Omental fat pad (tissue), 4 donors: ENCODE measurements at places on chromosomes 5 and 9.

- no peak for DNase-seq
These were observed 143.4 kb downstream of the EPB41L4A start for GRCh38 chr5:112275671-112276070.

- DNase-seq, result no peak
These were observed 72.6 kb downstream of the ENTREP1 start for GRCh38 chr9:69397384-69398214.

DNA sequence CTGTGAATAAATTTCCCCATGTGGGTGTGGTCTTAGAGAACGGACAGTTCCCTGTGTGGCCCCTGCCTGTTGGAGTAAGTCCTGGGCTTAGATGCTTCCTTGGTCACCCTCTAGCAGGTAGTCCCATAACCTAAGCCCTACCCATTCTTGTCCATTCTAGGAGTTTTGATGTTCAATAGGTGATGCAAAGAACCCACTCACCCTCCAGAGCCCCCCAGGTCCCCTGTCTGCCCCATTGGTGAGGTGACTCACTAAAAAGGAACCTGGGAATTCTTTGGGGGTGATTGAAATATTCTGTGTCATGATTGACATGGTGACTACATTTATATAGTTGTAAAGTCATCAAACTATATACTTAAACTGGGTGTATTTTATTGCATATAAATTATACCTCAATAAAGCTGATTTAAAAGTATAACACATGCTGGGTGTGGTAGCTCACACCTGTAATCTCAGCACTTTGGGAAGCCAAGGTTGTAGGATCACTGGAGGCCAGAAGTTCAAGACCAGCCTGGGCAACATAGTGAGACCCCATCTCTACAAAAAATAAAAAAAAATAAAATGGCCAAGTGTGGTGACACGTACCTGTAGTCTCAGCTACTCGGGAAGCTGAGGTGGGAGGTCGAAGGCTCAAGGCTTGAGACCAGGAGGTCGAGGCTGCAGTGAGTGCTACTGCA lies 20.8 kb upstream of the GTF3C5 start:
- no peak for DNase-seq

GRCh38 chr9:3526997-3527940 lies 1.5 kb upstream of the RFX3 start:
- peak; percentile 23 for DNase-seq

DNA sequence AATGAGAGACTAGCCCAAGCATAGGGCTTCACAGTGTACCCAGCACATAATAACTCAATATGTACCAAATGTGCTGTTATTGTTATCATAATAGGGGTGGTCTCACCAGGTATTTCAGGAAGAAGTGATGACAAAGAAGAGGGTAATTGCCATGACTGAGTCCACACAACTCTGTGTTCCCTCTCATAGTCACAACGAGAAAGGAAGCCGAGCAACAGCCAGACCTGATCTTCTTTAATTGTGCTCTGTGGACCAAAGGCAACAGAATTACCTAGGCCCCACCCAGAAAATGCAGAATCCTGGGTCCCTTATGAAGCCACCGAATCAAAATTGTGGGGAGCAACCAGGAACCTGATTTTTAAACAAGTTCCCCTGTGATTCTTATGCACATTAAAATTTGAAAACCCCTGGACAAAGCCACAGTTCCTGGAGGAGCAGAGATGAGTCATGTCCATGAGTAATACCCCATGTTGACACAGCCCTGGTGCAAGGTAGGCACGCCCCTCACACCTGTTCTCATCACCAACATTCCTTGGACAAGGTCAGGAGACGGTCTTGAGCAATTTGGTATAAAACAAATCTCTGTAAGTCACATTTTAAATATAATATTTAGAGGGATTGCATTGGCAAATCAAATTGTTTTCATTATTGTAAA lies 5.2 kb downstream of the FGF1 start:
- no peak for DNase-seq

DNA sequence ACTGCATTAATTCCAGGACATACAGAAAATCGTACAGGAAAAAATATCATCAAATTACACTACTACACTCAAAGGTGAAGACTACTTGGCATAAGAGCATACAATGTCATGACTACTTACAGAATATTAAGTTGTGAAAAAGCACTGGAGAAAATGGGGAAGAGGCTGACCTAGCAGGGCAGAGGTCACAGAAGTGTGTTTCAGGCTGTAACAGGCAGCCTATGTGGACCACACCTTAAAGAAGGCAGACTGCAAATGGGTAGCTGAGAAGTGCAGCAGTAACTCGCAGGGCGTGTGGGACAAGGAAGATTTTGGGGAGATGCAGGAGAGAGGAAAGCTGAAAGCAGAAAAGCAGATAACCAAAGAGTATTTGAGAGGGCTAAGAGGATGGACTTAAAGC lies 167.0 kb upstream of the PIK3R1 start:
- no peak for DNase-seq

DNA sequence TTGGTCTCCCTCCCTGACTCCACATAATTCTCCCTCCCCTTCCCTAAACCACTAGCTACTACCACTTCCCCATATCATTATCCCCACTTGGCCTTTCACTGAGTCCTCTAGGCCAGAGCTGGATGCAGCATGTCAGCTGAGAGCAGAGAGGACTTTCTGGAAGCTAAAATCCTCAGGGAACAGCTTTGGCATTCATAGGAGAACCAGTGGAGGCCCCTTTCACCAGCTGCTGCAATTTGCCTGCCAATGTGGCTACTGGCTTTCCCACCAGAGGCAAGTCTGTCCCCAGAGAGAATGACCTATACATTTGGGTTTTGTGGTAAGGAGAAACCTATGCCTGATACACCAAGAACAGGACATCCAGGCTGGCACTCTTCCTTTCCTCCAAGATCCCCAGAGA lies 14.4 kb downstream of the FAM219A start:
- no peak for DNase-seq

GRCh38 chr5:177452688-177453638 lies 6.3 kb downstream of the PRR7 start:
- no peak for DNase-seq

DNA sequence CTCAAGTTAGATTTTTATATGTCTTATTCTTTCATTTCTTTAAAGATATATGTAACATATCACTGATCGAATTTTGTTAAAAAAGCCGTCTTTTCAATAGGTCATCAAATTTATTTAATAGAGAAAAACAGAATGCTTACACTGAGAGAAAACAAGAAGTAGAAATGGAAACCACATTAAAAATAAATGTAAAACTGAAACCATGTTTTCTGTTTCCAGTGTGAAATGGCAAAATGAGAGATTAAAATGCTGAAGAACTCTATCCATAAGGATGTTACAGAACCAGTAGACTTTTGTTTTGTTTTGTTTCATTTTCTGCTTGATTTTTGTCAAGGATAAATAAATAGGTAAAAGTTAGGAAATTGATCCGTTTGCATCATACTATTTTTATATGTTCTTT lies 210.1 kb downstream of the PRDM9 start:
- no peak for DNase-seq

GRCh38 chr9:130039528-130040147 lies 3.4 kb downstream of the FNBP1 start:
- no peak for DNase-seq

DNA sequence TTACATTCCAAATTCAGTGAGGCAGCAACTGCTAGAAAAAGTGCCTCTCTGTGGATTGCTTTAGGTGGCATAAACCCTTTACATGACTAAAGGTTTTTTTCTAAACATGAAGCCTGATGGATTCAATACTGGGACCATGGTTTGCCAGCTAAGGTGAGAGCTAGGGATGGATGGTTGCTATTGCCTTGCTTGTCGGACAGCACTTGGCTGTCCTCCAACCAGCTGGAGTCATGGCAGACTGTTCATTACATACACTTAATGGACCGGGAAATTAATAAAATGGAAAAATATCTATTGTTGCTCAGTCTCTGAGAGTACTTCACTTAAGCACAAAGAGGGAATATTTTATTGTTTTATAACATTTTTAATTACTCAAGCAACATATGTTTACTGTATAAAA lies 116.9 kb upstream of the TRPC7 start:
- no peak for DNase-seq

DNA sequence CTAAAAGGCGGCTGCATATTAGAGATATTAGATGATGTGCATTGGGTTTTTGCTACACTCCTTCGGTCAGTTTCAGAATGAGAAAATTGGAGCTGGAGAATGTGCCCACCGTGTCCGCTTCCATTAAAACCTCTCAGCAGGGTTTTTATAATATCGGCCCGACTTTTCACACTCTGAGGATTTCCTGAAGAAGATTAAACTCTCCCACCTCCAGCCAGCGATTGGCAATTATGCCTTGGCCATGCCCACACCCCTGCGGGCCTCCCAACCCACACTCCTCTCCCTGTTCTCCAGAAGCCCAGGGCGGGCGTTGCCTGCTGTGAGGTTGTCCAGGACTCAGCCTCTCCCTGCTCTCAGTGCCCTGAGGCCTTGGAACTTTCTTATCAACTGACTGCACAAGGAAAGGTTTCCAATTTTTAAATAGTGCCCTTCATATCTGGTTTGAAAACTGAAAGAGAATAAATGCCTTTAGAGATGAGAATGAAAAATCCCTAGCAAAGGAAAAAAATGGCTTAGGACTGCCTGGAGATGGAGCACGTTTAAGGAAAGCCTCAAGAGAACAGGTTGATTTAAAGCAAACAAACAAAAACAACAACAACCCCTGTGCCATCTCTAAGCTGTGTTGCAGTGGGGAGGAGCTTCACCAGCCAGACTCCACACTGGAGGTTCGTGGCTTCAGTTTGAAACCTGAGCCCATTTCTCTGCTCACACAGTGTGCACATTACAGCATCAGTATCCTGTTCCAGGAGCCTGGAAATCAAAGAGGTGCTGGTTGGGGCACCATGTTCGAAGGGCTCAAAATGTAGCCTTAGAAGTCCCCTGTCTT lies 292.9 kb downstream of the NSG2 start:
- no peak for DNase-seq

GRCh38 chr5:115480271-115480670 lies 64.3 kb downstream of the FEM1C start:
- DNase-seq, result no peak

DNA sequence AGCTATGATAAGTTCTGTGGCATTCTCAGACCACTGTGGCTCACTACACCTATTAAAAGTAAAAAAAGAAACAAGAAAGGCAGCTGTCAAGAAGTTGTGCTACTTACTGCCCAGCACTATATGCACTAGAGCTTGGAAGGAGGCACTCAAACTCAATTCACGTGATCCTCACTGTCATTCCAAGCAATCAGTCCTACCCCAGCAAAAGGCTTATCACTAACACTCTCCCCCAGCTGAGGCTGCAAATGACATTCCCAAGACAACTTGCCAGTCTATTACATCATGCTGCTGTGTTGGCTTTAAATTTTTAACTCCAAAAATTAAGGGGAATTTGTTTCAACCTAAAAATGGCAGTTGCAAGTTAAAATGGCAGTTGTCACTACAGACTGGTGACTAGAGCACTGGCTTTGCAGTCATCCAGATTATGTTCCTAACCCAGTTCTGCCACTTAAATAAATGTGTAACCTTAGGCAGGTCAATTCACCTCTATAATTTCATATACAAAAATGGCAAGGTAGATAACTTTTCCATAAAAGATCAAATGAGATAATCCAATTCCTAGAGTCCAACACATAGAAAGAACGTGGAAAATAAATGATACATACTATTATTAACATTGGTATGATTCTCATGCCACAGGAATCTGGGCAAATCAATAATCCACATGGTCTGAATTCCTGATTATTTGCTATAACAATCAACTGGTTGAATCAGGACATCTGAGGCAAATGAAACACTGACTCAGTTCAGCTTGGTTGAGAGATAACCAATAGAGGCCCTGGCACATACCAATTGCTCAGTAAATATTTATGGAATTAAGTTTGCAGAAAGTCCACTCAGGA lies 52.4 kb downstream of the FBXW11 start:
- DNase-seq, result no peak

DNA sequence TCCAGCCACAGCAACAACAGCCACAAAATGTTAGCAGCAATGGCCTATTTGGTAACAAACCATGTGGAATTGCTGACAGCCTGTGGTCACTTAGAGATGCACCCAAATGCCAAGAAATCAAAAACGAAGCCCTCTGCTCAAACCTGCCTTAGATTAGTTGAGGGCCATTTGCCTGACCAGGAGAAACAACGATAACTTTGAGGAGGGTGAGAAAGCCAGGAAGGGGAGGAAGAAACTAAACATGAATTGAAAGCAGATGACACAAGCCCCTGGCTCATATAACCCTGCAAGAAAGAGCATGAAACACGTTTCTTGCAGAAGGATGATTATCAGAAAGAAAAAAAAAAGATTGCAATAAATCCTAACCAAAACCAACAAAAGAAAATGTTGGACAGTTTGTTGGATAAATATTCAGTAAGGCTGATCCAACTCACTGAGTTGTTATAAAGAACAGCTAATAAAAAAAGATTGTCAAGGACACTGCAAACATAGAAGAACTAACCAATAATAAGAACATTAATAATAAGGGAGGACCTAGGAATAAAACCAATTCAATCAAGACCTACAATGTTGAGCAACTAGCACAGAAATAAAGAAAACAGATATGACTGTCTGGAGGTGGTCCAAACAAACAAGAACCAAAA lies 140.5 kb upstream of the SLC30A5 start:
- DNase-seq, result no peak

GRCh38 chr9:130043654-130044623 lies 950 bp upstream of the FNBP1 start:
- DNase-seq, result peak; percentile 30

GRCh38 chr9:24899463-24899862 lies 353.8 kb upstream of the IZUMO3 start:
- DNase-seq, result no peak

GRCh38 chr5:86861512-86861911 lies 243.8 kb downstream of the COX7C start:
- no peak for DNase-seq

- DNase-seq, result no peak
These were observed 5.6 kb downstream of the OTULINL start for GRCh38 chr5:14587150-14587549.

DNA sequence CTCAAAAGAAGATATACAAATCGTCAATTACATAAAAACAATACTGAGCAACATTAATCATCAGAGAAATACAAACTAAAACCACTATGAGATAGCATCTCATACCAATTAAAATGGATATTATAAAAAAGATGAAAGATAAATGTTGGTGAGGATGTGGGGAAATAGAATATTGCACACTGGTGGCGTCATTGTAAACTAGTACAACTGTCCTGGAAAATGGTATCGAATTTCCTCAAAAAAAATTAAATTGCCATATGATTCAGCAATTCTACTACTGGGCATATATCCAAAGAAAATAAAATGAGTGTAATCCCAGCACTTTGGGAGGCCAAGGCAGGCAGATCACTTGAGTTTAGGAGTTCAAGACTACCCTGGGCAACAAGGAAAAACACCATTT lies 326.0 kb upstream of the FTMT start:
- no peak for DNase-seq

DNA sequence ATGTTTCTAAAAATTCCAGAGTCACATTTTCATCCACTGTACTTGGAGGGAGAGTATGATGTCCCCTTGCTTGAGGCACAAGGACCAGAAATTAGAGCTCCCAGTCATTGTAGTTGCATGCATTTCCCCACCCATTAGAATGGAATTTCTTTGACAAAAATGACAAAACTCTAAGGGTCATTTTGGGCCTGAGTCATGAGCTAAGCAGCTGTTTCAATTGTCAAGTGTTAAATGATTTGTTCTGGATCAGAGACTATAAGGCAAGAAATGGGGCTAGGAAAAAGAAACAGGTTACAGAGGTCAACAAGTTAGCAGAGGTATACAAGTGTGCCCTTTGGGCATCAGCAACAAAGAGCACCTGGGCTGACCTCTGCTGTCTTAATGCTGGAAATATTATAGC lies 131.2 kb upstream of the IQGAP2 start:
- DNase-seq, result no peak
